ENCODE measurements at places on chromosomes 12 and 14. TPM values are rescaled to one million over a fixed set of nuclear protein-coding genes. Genes with fewer than 3 reads are reported as not detected.

DNA sequence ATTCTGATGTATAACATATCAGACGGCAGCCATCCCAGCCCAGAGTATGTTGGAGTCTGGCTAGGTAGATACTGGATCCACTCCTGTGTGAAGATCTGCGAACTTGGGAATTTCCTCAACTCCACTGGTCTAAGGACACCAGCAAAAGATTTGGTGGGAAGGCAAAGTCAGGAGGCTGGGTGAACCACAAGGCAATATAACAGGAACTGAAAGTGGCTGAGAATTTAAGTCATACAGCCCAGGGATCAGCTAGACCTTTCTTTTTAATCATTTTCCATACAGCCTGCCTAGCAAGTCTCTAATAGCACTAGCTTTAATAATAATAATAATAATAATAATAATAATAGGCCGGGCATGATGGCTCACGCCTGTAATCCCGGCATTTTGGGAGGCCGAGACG lies 34.8 kb downstream of the BRAP start:
- no peak for DNase-seq

DNA sequence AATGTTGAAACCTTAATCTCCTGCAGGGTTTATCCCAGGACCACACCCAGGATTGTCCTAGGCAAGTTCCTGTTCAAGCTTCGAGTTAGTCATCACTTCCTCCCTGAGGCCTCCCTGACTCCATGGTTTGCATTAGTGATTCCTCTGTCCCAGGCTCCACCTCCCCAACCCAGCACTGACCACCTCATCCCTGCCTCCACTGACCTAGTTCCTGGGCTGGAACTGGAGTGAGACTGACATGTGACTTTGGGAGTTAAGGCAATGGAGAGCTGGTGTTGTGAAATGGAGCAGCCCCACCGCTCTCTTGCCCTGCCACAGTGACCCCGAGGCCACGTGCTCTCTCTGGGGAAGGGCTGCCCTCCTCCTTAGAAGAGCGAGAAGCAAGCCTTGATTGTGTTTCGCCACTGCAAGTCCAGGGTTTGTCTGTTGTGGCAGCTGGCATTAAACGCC lies 15.8 kb upstream of the DTX1 start:
- DNase-seq, result no peak

DNA sequence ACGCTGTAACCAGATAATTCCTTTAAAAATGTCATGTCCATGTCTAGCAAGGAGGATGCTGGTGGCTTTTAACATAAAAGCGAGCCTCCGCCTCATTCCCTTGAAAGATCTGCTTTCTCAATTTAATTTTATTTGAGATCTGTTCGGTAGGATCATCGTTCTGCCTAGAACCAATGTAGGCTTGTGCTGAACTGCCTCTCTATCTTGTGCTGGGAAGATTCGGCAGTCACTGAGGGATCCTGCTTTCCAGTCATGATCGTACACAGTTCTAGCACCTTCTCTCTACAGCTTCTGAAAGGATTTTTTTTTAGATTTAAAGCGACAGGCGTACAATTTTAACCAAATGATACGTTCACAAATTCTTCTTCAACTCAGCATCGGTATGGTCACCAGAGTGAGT lies 54.3 kb downstream of the PEBP1 start:
- no peak for DNase-seq

- peak; percentile 16 for DNase-seq
These were observed 23.9 kb upstream of the SMOC1 start for GRCh38 chr14:69855180-69855832.

DNA sequence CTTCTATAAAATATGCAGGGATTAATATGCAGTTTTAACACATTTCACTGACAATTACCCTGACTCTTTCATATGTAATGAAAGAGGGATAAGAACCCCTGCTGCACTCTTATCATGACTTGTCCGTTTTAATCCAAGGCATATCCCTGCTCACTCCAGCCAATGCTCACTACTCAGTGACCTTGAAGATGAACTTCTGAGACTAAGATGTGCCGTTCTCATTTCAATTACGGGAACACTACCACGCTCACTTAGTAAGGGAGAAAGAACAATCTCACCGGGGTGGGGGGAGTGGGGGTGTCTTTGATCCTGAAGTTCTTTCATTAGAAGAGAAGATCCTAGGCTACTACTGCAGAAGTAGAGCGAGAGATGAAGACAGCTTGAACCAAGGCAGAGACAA lies 50.5 kb downstream of the PKP2 start:
- no peak for DNase-seq

DNA sequence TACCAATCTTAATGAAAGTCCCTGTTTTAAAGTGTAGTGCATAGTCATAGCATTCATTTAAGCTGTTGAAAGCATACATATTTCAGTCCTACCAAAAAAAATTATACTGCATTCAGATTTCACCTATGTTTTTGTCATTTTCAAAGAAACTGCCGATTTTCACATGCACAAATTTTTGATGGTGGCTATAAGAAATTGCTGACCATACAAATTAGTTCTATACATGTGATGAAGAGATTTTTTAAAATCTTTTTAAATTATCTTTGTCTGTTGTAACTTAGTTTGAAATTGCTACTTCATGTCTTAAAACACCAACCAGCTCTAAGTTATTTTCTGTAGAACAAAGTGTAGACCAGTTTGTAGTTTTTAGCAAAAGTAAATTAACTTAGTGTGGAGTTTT lies 3.5 kb upstream of the GTF2A1 start:
- DNase-seq, result no peak

- no peak for DNase-seq
These were observed 129.0 kb upstream of the BCL2L14 start for GRCh38 chr12:11941606-11942337.

DNA sequence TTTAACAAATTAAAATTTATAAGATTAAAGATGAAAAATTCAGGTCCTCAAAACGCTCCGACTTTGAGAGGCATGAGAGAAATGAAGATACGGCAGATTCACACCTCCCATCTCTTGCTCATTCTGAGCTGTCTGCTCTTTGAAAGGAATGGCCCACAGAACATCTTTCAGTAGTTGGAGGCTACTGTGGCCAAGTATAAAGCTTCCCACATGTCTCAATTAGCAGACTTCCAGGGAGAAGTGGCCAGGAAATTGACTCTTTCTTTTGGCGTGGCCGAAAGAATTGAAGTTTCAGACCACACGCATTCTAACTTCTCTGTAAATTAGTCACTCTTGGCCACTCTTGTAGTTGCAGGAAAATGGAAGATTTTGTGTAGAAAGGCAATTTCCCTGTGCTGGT lies 129.2 kb downstream of the DIP2B start:
- no peak for DNase-seq

DNA sequence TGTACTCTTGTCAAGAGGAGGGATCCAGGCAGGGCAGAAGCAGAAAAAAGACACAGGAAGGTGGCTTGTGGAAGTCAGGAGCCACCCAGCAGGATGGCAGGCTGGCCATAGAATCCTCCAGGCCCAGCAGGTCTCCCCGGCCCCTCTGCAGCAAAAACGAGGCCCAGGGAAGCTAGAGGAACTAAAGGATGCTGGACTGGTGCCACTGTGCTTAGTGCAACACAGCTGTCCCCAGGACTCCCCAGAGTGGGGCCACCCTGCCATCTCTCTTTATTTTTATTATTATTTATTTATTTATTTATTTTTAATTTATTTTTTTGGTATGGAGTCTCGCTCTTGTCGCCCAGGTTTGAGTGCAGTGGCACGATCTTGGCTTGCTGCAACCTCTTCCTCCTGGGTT lies 54.1 kb downstream of the PITPNM2 start:
- DNase-seq, result no peak

The PMEL gene
- 0.23 TPM for total RNA-seq

The CLEC6A gene
- not detected for total RNA-seq

The GUCY2C gene
- total RNA-seq, result not detected

The BBS10 gene
- total RNA-seq, result 4.3 TPM

The GLIPR1 gene
- 55.3 TPM for total RNA-seq

Data from activated CD8-positive, alpha-beta memory T cell treated with anti-CD3 and anti-CD28 coated beads, Interleukin-2, amount 10 ng/mL, durations not matched to agents 7 days and 5 days (primary cell).